ENCODE measurements at places on chromosomes 2 and 18.

DNA sequence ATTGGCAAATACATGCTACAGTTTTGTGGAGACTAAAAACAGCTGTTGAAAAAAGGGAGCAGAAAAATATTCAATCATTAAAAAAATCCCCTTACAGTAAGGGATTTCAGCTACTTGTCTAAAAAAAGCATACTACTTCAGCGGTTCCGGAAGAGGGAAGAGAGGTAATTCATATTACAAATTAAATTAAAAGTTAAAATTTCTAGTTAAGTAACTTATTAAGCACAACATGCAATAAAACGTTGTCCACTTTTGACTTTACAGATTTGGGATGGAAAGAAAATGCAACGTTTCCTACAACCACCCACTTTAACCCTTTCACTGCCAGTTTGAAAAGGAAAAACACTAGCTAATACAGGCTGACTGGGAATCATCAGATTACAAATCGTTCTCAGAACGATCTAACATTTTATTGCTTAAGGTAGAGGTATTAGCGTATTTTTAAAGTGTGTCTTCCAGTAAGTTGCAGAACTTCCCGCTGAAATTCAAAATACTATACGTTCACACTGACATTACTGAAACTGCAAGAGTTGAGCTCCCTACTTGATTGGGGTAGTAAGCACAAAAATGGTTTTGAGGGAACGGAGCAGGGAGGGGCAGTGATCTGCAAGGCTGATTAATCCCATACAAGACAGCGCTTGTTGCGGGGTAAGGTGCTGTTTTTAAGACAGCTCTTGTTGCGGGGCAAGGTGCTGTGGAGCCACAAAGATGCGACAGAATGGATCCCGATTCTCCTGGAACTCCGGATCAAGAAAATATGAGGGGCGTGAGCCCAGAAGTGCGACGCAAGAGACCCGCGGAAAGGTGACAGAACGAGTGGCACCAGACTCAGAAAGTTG is 743 bp downstream of the HADHA start:
- no peak for DNase-seq

- no peak for DNase-seq
These were observed 876.0 kb downstream of the SLC4A3 start for GRCh38 chr2:220503431-220503830.

GRCh38 chr2:36807223-36807886 is 110.8 kb downstream of the VIT start:
- no peak for DNase-seq

- DNase-seq: no peak
These were observed 791 bp upstream of the CYRIA start for GRCh38 chr2:16666449-16666801.

GRCh38 chr2:128489526-128490273 is 171.0 kb upstream of the HS6ST1 start:
- no peak for DNase-seq

- no peak for DNase-seq
These were observed 282.9 kb upstream of the REV1 start for GRCh38 chr2:99772591-99773331.

- DNase-seq: no peak
These were observed 98.7 kb downstream of the CLIP4 start for GRCh38 chr2:29213888-29214291.

GRCh38 chr18:79575891-79576685 is 103.5 kb upstream of the CTDP1 start:
- no peak for DNase-seq

Data from stimulated activated naive CD8-positive, alpha-beta T cell treated with anti-CD3 and anti-CD28 coated beads, Interleukin-15, amount 100 ng/mL, for 72 hours (primary cell).